ENCODE measurements at places on chromosomes 2 and 18. TPM values are rescaled to one million over a fixed set of nuclear protein-coding genes. Genes with fewer than 3 reads are reported as not detected.

- DNase-seq: no peak
Observed at GRCh38 chr2:26567534-26567933, 73.6 kb downstream of the CIB4 start.

- DNase-seq: no peak
Observed at GRCh38 chr2:47056868-47057686, 98.0 kb downstream of the STPG4 start.

DNA sequence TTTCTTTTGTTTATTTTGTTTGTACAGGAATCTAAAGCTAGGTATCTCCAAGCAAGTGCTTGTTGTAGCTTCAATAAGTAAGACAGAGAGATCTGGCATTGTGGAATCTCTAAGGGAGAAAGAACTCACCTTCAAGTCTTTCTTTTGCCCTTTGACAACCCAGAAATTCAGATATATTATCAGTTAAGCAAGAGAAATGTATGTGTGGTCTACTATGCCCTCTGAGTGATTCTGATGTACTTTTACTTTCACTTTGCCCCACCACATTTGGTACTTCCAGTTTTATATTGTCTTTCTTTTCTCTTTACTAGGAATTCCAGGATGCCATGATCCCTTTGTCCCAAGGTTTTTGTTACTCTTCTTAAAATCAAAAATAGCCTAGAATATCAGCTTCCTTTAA is 259.6 kb upstream of the PIK3C3 start:
- no peak for DNase-seq

GRCh38 chr2:230811508-230811907 is 53.2 kb upstream of the ITM2C start:
- peak; percentile 83 for DNase-seq

- no peak for DNase-seq
Observed at GRCh38 chr18:79574938-79575525, 104.6 kb upstream of the CTDP1 start.

STPG4 gene
- total RNA-seq: 0.28 TPM

TWIST2 gene
- 14.7 TPM for total RNA-seq

PAX8 gene
- total RNA-seq: 0.28 TPM

CLEC4F gene
- total RNA-seq: not detected

MTCL1 gene
- 38.6 TPM for total RNA-seq
